Muscle of back (tissue), 13 donors: ENCODE measurements at places on chromosomes 5 and 9. TPM values are rescaled to one million over a fixed set of nuclear protein-coding genes. Genes with fewer than 3 reads are reported as not detected.

ARL14EPL gene
- not detected for polyA plus RNA-seq

PHF24 gene
- 0.13 TPM for polyA plus RNA-seq

PCDHAC1 gene
- 0.08 TPM for polyA plus RNA-seq

SLC36A1 gene
- polyA plus RNA-seq, result 25.2 TPM

CPLANE1 gene
- 22.1 TPM for polyA plus RNA-seq

CXCL14 gene
- 310 TPM for polyA plus RNA-seq

NUTM2F gene
- polyA plus RNA-seq, result not detected

RGS7BP gene
- 12.0 TPM for polyA plus RNA-seq

GDF9 gene
- 0.42 TPM for polyA plus RNA-seq

CDH12 gene
- 0.24 TPM for polyA plus RNA-seq

AQP3 gene
- polyA plus RNA-seq, result 26.8 TPM

FST gene
- polyA plus RNA-seq, result 38.4 TPM

SFXN1 gene
- polyA plus RNA-seq, result 19.3 TPM

KIF12 gene
- polyA plus RNA-seq, result not detected

SLC25A2 gene
- 0.17 TPM for polyA plus RNA-seq

OR1J2 gene
- not detected for polyA plus RNA-seq

LRSAM1 gene
- 13.9 TPM for polyA plus RNA-seq

MOB3B gene
- 2.5 TPM for polyA plus RNA-seq

TRAF2 gene
- polyA plus RNA-seq, result 9.7 TPM

LHFPL2 gene
- polyA plus RNA-seq, result 58.6 TPM
